ENCODE measurements at places on chromosomes 4 and X. TPM values are rescaled to one million over a fixed set of nuclear protein-coding genes. Genes with fewer than 3 reads are reported as not detected.
A peak's percentile ranks its signal among the peaks of the same experiment; 100 is the strongest.

STPG2 gene
- 1.1 TPM for total RNA-seq

PAGE1 gene
- total RNA-seq, result not detected

CLCN4 gene
- total RNA-seq, result 13.8 TPM

TASL gene
- 8.0 TPM for total RNA-seq

- DNase-seq, result peak; percentile 21
Measured at GRCh38 chrX:1601768-1602085, 10.3 kb downstream of the AKAP17A start.

- no peak for DNase-seq
Measured at GRCh38 chr4:169239221-169239905, 31.4 kb downstream of the SH3RF1 start.

GRCh38 chr4:76989391-76990061, 40.0 kb downstream of the SEPTIN11 start:
- no peak for DNase-seq

DNA sequence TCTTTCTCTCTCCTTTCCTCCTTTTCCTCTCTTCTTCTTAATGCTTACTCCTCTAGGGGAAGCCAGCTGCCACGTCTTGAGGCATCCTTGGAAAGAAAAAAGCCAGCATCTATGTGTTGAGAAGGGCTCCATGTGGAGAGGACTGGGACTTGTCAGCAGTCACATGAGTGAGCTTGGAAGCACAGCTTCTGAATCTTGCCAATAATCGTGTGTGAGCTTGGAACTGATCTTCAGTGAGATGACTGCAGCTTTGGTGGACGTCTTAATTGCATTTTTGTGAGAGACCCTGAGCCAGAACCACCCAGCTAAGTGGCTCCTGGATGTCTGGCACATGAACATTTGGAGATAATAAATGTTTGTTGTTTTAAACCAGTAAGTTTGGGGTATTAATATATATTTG, 371.7 kb downstream of the SLITRK2 start:
- DNase-seq, result no peak
